Peyer's patch (tissue), 4 donors: ENCODE measurements at places on chromosomes 16 and 17. TPM values are rescaled to one million over a fixed set of nuclear protein-coding genes. Genes with fewer than 3 reads are reported as not detected.

DNA sequence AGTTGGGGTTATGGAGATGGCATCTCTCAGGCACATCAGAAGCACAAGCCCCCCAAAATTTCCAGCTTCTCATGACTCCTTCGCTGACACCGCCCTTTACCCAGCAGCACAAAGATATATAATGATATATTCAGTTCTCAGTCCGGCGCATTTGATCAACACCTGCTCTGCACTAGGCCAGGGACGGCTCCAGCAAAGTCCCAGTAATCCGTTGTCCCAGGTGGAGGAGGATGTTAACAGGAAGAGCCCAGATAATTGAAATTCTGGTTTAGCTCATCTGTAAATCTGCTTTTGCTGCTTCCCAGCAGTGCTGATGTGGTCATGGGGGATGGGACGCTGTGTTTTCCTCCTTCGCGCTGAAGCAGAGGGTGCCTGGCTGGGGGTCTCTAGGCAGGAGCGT, 131.5 kb downstream of the OR1D5 start:
- H3K36me3 ChIP-seq, result no peaks in the 10 kb centered on the region
- no peaks in the 10 kb centered on the region for H3K27me3 ChIP-seq
- DNase-seq, result no peak

DNA sequence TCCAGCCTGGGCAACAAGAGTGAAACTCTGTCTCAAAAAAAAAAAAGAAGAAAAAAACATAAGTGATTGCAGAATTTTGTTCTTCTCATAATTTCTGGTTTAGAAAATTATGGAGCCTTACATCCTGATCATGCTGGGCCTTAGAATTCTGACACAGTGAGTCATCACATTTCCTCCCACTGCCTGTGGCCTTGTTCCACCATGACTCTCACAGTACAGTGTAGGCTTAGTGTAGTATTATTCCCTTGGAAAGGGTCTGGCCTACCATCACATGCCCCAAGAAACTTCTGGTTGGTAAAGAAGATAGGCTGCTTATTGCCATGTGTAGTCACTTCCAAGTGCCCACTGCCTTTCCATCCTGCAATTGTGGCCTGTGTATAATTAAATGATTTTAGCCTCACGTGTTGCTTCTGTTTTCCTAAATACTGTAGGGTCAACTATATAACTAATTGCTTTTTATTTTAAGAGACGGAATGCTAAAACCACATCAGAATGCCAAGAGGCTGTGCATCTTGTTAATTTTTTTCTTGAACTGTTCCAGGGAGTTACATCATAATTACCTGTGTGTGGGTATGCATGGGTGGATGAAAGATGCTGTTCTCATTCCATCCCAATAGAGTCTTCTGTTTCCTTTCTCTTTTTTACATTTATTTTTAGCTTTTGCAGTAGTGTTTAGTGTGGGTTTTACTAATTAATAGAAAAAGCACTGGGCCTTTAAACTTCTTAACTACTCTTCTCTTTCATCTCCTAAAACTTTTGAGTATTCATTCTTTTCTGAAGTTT, 25.9 kb downstream of the OGFOD1 start:
- DNase-seq, result no peak
- H3K4me3 ChIP-seq, result no peak overlapping the region
- H3K27me3 ChIP-seq, result no peaks in the 10 kb centered on the region
- H3K27ac ChIP-seq, result no peak overlapping the region
- H3K4me1 ChIP-seq, result no peaks in the 10 kb centered on the region
- no peaks in the 10 kb centered on the region for H3K36me3 ChIP-seq

- no peaks in the 10 kb centered on the region for H3K4me1 ChIP-seq
- DNase-seq, result no peak
- no peaks in the 10 kb centered on the region for H3K27me3 ChIP-seq
These were observed 108.8 kb upstream of the HLF start for GRCh38 chr17:55155856-55156560.

- no peaks in the 10 kb centered on the region for H3K27me3 ChIP-seq
- no peak overlapping the region for H3K27ac ChIP-seq
- H3K4me1 ChIP-seq, result no peaks in the 10 kb centered on the region
- no peaks in the 10 kb centered on the region for H3K36me3 ChIP-seq
- no peak for DNase-seq
These were observed 52.1 kb downstream of the SCNN1B start for GRCh38 chr16:23354246-23354645.

- no peak overlapping the region for H3K27ac ChIP-seq
- H3K27me3 ChIP-seq, result no peaks in the 10 kb centered on the region
- H3K4me3 ChIP-seq, result no peak overlapping the region
- H3K36me3 ChIP-seq, result no peaks in the 10 kb centered on the region
- no peaks in the 10 kb centered on the region for H3K4me1 ChIP-seq
These were observed 364.4 kb downstream of the C16orf95 start for GRCh38 chr16:86952769-86953168.

- no peaks in the 10 kb centered on the region for H3K27me3 ChIP-seq
- DNase-seq, result peak; percentile 19
- no peak overlapping the region for H3K4me3 ChIP-seq
- no peaks in the 10 kb centered on the region for H3K36me3 ChIP-seq
- no peaks in the 10 kb centered on the region for H3K4me1 ChIP-seq
These were observed 128.5 kb downstream of the PARN start for GRCh38 chr16:14501331-14502255.

- no peaks in the 10 kb centered on the region for H3K36me3 ChIP-seq
- H3K4me3 ChIP-seq, result no peak overlapping the region
- H3K27ac ChIP-seq, result no peak overlapping the region
- DNase-seq, result no peak
- no peaks in the 10 kb centered on the region for H3K27me3 ChIP-seq
These were observed 82.1 kb downstream of the SLC39A11 start for GRCh38 chr17:73010414-73010813.

DNA sequence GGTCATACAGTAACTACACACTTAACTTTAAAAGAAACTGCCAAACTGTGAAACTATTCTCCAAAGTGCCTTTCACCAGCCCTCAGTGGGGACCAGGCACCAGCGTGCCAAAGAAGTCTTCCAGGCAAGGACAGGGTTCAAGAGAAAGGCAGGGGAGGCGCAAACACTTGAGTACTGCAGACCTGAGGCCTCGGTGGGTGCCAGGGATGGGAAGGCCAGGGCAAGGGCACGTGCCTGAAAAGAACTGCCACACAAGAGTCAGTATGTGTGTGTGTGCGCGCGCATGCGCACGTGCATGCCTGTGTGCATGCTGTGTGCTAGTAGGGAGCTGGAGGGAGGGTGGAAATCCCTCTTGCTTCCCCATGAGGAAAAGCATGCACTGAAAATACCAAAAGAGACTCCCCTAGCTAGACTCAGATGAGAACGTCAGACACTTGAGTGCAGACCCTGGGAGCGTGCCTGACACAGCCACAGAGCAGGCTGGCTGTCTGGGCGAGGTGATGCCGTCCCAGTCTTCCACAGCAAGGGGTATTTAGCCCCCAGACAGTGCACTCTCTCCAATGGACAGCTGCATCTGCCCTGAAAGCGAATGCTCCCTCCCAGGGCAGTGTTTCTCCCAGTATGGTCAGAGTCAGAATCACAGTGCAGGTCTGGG, 40.1 kb upstream of the GSG1L start:
- no peak overlapping the region for H3K4me3 ChIP-seq
- peaks cover 100% of the 10 kb centered on the region for H3K36me3 ChIP-seq
- H3K27me3 ChIP-seq, result no peaks in the 10 kb centered on the region
- H3K4me1 ChIP-seq, result no peaks in the 10 kb centered on the region

DNA sequence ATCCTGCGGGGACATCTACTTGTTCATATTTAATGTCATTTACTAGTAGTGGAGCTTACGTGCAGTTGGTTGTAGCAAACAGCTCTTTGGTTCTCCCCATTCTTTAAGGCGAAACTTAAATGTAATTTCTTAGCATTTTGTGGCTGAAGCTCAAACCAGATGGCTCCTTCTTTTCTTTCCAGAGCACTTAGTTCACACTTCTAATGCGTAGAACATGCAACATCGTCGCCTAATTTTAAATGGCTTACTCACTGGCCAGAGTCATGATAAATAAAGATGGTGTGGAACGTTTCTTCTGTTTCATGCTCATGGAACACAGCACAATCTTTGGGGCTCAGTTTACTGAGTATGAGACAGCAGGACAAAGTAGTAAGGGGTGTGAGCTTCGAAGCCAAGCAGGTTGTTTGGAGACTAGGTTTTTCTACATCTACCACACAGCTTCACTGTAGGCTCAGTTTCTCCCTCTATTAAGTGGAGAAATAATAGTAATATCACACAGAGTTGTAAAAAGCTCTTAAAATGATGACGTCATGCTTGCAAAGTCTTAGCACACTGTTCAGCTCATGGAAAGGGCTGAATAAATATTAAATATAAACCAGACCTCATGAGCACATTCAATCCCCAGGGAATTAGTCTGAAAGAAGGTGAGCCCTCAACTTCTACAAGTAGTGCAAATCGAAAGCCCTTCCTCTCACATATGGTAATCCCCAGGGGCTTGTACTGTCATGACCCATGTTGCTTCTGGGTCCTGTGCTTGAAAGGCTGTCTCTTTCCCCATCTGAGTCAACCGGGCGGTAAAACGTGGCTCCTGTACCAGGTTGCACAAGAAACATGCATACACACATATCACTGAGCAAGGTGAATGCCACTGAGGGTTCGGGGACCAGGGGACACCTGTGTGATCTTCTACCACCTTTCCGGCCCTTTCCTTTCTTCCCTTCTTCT, 384.3 kb downstream of the CDH13 start:
- no peaks in the 10 kb centered on the region for H3K36me3 ChIP-seq
- no peaks in the 10 kb centered on the region for H3K4me1 ChIP-seq
- no peaks in the 10 kb centered on the region for H3K27me3 ChIP-seq
- no peak overlapping the region for H3K27ac ChIP-seq
- DNase-seq, result no peak

DNA sequence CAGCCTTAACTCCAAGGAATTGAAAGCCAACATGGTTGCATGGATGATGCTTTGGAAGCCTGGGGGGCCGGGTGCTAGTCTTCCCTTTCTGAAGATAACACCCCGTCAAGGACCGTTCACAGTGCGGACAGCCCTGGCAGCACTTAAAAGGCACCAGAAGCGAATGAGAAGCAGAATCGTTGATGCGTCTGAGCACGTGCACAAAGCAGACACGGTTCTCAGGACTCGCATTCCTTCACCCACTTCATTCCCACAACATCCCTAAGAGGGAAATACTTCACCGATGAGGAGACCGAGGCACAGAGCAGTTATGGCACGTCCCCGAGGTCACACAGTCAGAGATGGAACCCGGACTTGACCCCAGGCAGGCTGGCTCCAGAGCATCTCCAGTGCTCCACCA, 14.2 kb downstream of the TRPV1 start:
- no peak overlapping the region for H3K4me3 ChIP-seq
- H3K27ac ChIP-seq, result no peak overlapping the region
- no peaks in the 10 kb centered on the region for H3K27me3 ChIP-seq

DNA sequence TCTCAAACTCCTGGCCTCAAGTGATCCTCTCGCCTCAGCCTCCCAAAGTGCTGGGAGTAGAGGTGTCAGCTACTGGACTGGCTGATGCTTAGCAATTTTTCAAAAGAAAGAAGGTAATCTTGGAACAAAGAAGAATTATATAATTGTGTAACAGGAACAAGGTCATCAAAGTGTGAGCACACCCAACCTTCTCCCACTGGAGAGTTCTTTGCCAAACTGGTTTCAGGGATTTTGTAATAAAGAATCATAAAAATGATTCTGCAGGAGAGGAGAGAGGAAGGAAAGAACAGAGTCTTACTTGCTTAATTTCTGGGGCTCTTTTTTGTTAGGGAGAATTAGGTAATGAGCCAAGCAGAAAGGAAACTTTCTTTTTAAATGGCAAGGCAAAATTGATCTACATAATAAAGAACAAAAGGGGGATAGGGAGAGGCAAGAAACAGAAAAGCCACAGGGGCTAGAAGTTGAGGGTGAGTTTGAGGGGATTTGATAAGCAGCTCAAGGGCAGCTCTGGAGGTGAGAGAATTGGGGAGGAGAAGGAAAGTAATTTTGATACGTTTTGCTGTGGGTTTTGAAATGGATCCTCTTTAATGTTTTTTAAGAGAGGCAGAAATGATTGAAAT, 21.3 kb downstream of the CHD9NB start:
- no peak overlapping the region for H3K27ac ChIP-seq
- no peaks in the 10 kb centered on the region for H3K36me3 ChIP-seq
- H3K4me3 ChIP-seq, result no peak overlapping the region
- H3K4me1 ChIP-seq, result no peaks in the 10 kb centered on the region
- H3K27me3 ChIP-seq, result no peaks in the 10 kb centered on the region
- DNase-seq, result no peak

GRCh38 chr17:16491703-16492612, at the start of gene LRRC75A:
LRRC75A (minus strand) TSS chr17:16492193; CDS start chr17:16491990, 203 bp downstream.
- no peaks in the 10 kb centered on the region for H3K36me3 ChIP-seq
- peak within 1 kb of the TSS; percentile 68 for H3K4me3 ChIP-seq
- no peaks in the 10 kb centered on the region for H3K27me3 ChIP-seq
- peak within 1 kb of the TSS; percentile 93 for H3K27ac ChIP-seq

DNA sequence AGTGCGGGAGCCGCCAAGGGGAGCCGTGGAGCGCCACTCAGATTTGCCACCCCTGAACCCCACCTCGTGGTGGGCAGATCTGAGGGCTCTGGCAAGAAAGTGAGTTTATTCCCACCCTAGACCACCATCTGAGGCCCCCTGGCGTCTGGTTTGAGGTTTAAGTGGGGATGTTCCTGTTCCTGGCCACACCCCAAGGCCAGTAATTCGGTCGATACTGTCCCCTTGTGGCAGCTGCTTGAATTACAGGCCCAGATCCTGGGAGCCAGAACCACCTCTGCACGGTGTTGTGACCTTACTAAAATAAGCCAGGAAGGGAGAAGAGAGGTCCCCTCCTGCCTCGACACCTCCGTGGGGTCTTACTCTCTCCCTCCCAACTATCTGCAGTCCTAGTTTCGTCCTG, 3.3 kb upstream of the LAT start:
- peaks cover 76% of the 10 kb centered on the region for H3K36me3 ChIP-seq
- no peak for DNase-seq
- no peaks in the 10 kb centered on the region for H3K4me1 ChIP-seq
- no peak overlapping the region for H3K27ac ChIP-seq

- DNase-seq, result no peak
- no peaks in the 10 kb centered on the region for H3K36me3 ChIP-seq
- H3K4me1 ChIP-seq, result no peaks in the 10 kb centered on the region
- no peak overlapping the region for H3K4me3 ChIP-seq
These were observed 15.1 kb upstream of the CSNK2A2 start for GRCh38 chr16:58212824-58213655.

GRCh38 chr16:86555704-86556075, 655 bp upstream of the MTHFSD start:
- peak overlapping the region; percentile 90 for H3K4me3 ChIP-seq
- peak overlapping the region; percentile 94 for H3K27ac ChIP-seq
- no peak for DNase-seq

GRAP gene
- 3.0 TPM for total RNA-seq

DOC2B gene
- 4.2 TPM for total RNA-seq

FOXO3B gene
- 4.3 TPM for total RNA-seq

ACSM2A gene
- total RNA-seq, result not detected

SEC14L5 gene
- total RNA-seq, result 2.0 TPM

ST6GALNAC1 gene
- 135 TPM for total RNA-seq
